Gastrocnemius medialis (tissue), 4 donors: ENCODE measurements at places on chromosomes 11 and 22.
A peak's percentile ranks its signal among the peaks of the same experiment; 100 is the strongest.

DNA sequence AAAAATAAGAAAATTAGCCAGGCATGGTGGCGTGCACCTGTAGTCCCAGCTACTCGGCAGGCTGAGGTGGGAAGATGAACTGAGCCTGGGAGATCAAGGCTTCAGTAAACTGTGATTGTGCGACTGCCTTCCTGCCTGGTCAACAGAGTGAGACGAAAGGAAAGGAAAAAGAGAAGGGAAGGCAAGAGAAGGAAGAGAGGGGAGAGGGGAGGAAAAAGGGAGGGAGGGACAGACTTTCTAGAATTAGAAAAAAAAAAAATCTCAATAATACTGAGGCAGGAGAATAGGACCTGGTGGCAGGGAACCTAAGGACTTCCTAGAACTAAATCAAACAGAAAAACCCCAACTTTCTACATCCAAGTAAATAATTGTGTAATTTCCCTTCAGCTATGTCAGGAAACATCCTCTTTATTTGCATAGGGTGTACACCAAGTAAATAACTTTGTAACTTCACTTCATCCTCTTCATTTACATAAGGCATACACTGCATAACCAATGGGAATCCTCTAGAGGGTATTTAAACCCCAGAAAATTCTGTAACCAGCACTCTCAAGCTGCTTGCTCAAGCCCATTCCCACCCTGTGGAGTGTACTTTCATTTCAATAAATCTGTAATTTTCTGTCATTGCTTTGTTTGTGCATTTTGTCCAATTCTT is 8.7 kb downstream of the SBF2 start:
- DNase-seq: no peak

DNA sequence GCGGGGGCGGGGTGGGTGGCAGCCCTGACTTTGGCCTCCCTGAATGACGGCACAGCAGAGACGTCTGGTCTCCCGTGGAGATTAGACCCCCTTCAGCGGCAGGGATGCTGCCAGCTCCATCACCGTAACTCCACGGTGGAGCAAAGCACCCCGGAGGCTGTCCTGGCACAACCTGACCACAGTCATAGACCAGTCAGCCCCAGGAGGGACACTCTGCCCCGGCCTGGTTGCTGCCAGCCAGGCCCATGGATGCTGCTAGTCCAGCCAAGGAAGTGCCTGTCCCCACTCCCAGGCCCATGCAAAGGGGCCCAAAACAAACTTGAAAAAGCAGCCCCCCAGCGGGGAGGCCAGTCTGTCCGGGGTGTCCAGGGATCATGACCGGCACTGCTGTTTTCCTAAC is 11.5 kb upstream of the ANO1 start:
- DNase-seq: no peak

GRCh38 chr11:1280116-1281035 is 29.1 kb downstream of the TOLLIP start:
- no peak for DNase-seq

DNA sequence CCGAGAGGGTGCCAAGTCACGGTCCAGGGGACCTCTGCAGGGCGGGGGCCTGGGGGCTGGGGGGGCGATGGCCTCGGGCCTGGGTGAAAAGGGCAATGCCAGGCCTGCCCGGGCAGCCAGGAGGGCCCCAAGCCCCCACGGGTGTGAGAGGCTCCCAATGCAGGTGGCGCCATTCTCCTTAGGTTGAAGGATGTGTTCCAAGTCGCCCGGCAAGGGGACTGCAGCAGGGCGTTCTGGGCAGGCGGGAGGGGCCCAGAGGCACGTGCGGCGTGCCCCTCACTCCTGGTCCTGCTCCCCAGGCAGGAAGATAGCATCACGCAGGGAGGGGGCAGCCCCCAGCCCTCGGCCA is 730 bp upstream of the TNNI2 start:
- peak; percentile 40 for DNase-seq

DNA sequence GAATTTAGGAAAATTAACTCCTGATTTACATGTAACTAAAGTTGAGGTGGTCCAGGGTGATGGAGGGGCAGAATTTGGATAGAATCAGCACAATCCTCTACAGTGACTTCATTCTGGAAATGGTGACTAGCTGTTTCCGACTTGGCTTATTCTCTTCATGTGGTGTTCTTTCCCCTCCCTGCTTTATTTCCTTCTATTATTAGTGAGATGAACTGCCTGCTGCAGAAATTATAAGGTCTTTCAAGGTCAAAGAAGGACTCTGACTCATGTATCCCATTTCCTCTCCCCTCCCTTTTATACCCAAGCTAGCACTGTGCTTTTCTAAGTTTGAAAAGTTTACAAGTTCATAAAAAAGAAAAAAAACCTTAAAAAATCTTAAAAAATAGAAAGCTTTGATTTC is 12.2 kb upstream of the MRPL17 start:
- no peak for DNase-seq

DNA sequence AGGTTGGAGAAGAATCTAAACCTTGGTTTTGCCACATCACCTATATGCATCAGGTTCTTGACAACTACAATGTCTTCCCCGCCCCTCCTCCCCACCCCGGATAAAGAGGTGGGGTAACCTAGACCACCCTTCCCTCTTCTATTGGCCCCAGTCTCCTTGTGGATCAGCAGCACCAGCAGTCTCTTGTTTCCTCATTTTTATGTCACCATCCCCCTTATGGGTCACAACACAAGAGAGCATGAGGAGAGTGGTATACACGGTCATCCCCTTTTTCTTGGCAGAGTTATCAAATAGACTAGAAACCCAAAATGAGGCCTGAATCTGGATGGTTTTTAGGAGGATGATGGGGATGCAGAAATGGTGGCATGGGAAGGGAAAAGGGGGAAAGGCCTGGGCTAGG is 1.2 kb downstream of the MS4A4E start:
- DNase-seq: no peak
